ENCODE measurements at places on chromosomes 13 and 19.

DNA sequence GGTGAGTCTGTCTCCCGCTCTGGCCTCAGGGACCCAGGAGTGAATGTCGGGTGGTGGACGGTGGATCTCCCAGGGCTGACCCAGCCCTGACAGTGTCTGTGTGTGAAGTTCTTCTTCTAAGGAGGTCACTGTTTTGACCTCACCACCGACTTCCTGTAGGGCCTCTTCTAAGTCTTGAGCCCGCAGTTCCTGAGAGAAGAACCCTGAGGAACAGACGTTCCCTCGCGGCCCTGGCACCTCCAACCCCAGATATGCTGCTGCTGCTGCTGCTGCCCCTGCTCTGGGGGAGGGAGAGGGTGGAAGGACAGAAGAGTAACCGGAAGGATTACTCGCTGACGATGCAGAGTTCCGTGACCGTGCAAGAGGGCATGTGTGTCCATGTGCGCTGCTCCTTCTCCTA lies at the start of gene SIGLEC7:
Gene SIGLEC7 (plus strand): TSS at position 183 of the 400 bp plus-strand sequence. CDS start 69 bp downstream, at position 252.
- DNase-seq: no peak

DNA sequence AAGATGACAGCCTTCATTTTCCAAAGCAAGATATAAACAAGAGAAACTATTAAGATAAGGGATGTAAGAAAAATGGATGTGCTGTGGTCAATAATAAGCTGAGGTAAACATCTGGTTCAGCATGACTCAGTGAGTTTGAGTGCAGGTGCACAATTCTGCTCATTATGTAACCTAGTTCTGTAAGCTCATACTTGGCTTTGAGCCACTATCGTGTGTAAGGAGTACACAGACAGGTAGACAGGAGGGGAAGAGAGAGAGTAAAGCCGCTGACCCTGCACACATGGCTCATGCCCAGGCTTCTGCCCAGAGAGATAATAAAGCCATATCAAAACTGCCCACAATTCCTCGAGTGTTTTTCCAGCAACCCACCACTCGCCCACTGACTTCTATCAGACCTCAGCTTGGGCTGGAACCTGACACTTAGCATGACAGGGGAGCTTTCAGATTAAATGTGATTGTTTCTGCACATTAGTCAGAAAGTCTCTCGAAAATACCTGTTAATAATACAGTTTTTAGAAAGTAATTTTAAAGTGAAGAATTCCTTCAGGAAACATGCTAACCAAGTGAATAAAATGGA lies 51.7 kb downstream of the ZNF91 start:
- DNase-seq: no peak

DNA sequence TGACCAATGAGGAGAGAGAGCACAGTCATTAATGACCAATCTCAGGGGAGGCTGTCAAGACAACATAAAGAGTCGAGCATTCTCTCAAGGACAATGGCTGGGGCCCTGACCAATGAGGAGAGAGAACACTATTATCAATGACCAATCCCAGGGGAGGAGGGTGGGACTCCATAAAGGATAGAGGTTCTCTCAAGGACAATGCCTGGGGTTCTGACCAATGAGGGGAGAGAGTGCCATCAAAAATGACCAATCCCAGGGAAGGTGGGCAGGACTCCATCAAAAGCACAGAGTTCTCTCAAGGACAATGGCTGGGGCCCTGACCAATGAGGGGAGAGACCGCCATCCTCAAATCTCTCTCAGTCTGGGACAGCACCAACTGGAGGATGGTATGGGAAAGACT lies 3.3 kb upstream of the KLK11 start:
- DNase-seq: no peak

DNA sequence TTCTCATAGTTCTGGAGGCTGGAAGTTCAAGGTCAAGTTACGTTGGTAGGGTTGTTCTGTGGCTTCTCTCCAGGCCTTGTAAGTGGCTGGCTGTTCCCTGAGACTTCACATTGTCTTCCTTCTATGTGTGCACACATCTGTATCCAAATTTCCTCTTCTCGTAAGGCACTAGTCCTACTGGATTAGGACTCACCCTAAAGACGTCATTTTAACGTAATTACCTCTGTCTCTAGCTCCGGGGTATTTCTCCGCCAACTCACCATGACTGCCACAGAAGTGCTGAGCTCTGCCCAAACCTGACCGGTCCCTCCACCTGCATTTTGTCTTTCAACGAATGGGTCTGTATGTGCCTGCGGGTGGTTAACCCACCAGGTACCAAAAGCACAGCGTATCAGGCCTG lies 8.7 kb upstream of the SYDE1 start:
- no peak for DNase-seq

DNA sequence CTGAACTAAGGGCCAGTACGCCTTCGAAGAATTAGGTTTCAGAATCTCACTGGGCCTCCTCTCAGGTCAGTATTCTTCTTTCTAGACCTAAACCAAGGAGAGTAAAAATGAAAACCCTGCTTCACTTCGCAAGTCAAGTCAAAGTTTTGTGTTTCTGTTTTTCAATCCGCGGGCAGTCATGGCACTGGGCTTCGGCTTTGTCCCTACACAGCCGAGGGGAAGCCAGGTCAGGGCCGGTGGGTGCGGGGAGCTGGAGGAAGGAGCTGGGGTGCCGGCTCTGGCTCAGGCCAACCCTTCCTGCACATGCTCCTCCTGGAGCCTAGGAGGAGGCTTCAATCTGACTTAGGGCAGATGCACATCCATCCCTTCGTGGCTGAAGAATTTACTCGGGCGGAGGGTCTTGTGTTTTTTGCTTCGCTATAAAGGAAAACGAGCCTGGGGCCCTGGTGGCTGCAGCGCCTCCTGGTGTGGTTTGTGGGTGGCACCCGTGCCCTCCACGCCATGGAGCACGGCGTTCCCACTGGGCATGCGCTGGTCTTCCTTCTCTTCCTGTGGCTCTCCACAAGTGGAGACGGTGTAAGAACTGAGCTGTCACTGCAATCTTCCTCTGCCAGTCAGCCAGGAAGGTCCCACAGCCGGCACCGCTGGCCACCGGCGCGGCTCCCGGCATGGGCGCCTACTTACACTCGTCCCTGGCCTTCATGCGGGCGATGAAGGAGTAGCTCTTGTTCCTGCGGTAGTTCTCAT lies 22.5 kb downstream of the C19orf44 start:
- DNase-seq: no peak

- no peak for DNase-seq
These were observed 291.9 kb upstream of the HTR2A start for GRCh38 chr13:47188802-47189201.

- DNase-seq: no peak
These were observed 27.2 kb upstream of the WDR18 start for GRCh38 chr19:956766-957440.

DNA sequence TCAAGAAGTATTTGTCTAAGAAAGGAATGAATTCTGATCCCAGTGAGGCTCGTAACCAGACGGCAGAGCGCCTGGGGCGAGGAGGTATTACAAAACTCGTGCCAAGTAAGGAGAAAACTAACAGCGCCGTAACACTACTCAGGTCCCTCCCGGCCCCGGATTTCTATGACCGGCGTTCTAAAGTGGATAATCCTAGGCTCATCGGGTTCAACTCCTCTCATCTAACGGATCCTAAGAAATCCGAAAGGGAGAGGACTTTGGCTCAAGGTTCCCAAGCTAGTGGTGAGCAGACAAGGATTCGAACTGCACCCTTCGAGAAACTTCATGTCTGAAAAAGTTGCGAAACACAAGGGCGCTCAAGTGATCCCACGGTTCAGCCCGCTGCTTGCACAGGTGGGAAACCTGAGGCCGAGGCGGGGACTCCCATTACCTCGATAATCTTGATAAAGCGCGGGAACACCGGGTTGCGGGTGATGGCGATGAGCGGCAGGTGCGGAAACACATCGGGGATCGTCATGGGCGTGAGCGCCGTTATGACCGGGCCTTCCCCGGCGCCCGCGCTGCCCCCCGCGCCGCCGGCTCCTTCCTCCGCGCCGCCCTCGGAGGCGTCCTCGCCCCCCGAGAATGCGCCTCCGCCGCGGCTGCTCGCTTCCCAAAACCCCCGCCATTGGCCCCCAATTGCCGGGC lies 529 bp downstream of the LONP1 start:
- no peak for DNase-seq

DNA sequence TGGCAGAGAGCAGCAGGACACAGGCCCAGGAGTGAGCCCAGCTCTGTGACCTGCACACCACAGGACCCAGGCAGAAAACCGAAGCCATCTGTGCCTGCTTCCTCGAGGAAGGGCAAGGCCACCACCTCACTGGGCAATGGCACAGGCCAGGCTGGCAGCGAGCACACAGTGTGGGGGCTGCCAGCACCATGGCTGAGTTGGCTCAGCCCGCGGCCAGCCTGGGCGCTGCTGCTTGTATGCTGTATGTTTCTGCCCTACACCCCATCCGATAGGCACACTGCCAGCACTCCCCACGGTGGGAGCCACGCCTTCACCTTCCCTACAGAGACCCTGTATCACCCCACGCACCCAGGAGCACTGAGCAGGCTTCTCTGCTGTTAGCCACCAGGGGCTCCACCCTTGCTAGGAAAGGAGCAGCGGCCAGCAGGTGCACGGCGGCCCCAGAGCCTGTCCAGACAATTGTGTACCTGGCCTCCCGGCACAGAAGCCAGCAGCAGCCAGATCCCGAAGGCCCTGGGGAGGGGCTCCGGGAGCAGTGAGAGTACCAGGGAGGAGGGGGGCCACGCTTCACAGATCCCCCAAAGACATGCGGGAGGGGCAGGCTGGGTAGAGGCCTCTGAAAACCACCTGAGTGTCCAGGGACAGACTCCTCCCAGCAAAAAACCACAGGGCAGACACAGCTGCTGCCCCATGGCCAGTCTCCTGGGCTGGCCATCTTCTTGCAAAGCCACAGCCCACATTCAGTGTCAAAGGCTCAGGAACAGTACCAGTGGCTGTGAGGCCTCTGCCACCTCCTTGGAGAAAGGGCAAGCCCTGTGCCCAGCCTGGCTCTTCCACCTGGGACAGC lies 56.1 kb downstream of the MLLT1 start:
- no peak for DNase-seq

GRCh38 chr13:48456546-48456945 lies 43.6 kb upstream of the LPAR6 start:
- no peak for DNase-seq

DNA sequence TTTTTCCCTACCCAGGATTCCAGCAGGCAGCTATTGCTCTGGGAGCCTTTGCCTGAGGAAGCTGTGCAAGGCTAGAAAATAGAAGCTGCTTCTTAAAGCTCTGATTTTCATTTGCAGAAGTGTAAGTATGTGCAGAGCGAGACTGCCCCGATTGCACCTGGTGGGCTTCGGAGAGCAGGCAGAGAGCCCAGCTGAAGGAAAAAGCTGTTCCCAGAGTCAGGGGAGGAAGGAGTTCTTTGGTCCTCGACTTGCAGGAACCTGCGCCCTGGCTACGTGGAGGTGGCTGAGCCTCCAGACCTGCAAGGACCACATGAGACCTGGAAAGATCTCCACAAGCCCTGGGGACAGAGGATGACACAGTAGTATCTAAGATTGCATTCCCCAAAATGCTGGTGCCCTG lies 235.0 kb upstream of the ARGLU1 start:
- DNase-seq: no peak

- no peak for DNase-seq
These were observed 12.0 kb downstream of the B3GNT8 start for GRCh38 chr19:41415154-41415571.

DNA sequence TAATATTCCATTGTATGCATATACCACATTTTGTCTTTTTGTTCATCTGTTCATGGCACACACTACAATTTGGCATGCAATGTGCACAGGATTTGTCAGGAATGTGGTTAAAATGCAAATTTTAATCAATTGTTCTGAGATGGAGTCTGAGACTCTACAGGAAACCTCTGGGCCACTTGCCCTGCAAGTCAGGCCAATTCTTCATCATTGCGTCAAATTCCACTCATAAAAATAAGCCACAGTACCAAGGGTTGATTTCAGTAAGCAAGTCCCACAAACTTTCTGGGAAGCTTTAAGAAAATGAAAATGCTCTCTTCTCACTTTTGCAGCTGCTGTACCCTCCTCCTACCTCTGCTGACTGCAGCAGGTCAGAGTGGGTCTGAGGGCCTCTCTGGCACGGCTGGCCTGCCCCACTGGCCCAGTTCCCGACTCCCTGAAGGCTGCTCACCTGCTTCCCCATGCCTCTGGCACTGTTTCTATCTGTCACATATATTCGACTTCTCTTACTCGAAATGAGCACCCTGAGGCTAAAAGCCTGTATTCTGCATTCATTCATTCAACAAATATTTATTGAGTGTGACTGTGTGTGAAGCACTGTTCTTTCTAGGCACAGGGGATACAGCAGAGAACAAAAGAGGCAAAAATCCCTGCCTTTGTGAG lies 83.8 kb upstream of the WASF3 start:
- DNase-seq: no peak

DNA sequence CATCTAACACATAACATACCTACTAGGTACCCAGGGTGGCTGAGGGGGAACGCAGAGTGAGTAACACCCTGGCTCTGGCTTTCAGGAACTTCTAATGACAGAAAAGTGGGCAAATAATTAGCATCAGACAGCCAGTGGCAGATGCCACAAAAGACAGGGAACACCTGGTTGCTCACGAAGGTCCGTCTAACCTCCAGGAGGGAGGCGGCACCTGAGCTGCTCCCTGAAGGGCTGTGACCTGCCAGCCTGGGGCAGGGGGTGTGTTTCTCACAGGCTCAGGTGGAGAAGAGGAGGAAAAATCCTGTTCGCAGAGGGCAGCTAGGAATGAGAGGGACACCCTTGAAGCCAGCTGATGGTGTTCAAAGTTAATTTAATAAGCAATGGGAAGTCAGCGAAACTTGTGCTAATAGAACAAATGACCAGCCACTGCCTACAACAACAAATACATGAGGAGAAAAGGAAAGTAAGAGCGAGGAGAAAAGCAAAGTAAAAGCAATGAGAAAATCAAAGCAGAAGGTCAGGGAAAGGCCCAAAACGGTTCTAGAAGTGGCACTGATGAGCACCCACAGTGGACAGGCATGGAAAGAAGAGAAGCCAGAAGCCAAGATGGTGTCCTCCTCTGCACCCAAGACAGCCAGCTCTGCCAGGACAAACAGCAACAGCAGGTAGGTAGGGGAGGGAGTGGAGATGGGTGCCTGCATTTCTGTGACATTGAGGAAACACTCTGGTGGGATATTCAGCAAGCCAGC lies 87.3 kb downstream of the STK24 start:
- no peak for DNase-seq

- DNase-seq: no peak
These were observed 31.6 kb downstream of the SHISA2 start for GRCh38 chr13:26019881-26020870.

DNA sequence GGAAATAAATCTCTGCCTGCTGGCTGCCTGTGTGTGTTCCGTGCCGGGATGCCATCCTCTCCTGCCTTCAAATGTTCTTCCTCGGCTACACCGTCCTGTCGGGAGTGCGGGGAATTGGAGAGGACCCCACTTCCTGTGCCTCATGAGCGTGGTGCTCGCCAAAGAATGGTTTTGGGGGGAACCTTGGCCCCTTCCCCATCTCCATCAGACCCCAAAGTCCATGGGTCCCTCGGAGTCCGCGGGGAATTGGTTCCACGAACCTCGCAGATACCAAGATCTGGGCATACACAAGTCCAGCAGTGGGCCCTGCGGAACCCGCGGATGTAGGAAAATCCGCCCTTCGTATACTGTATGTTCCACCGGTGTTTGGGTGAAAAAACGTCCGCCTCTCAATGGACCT lies 2.3 kb upstream of the ZNF865 start:
- no peak for DNase-seq
